ENCODE measurements at places on chromosomes 5 and 9.

GRCh38 chr5:68770551-68770950, 323.3 kb upstream of the SLC30A5 start:
- no peak for DNase-seq

DNA sequence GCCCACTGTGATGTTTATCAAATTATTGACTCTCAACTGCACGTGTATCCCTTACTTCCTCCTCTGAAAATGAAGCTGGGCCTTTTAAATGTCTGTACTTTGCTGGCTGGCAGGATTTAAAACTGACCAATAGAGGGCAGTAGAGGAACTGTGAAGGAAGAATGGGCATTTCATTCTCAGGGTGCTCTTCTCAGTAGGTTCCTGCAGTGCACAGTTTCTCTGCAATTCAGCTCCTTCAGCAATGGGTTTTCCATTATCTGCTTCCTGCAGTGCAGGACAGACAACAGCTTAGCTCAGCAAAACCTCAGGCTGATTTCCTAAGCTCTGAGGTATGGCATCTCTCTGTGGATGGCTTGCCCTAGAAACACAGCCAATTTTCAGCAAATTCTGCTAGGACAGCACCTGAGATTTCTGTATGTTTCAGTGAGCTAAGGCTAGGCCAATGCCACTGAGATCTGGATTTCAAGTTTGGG, 298.4 kb upstream of the PRDM9 start:
- no peak for DNase-seq

- no peak for DNase-seq
These were observed 356.0 kb downstream of the DMAC1 start for GRCh38 chr9:7443541-7443940.

DNA sequence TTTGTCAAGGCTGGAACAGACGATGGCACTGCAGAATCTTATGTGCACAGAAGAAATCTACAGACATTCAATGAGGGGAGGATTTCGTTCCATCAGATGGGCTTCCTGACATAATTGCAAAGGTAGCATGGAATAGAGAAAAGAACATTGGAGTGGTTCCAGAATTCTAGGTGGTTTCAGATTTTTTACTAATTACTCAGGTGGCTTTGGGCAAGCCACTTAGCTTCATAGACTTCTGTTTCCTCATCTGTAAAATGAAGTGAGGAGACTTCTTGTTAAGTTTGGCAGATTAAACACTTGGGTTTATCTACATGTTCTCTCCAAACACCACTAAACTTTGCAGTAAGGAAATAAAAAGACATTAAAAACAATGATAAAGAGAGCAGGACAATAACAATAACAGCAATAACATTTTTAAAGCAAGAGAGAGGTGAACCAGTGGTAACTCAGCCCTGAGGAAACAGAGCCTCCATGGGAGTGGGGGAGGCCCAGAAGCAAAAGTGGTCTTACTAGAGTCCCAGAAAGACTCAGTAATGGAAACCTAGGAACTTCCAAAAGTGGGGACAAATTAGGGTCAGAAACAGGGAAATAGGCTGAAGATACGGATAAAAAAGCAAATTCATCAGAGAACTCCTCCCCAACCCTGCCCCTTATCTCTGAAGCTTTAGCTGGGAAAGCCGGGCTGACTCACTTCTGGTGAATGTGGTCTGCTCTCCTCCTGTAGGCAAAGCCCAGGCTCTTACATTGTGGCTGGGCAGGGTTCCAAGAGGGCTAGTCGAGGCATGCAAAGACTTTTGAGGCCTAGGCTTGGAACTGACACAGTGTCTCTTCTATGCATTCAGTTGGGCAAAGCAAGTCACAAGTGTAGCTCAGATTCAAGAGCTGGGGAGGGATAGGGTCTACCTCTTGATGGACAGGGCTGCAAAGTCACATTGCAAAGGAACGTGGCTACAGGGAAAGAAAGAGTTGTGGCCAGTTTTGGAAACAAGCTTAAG, 11.8 kb upstream of the ACTBL2 start:
- peak; percentile 96 for DNase-seq

- DNase-seq: peak; percentile 67
These were observed 9.3 kb upstream of the ZDHHC12 start for GRCh38 chr9:128733256-128733655.

GRCh38 chr5:107459605-107460004, 211.1 kb downstream of the EFNA5 start:
- DNase-seq: no peak
